ENCODE measurements at places on chromosomes 5 and 9.

GRCh38 chr9:110125207-110125751 lies 82.7 kb downstream of the C9orf152 start:
- peak; percentile 72 for DNase-seq

GRCh38 chr5:114327987-114328386 lies 33.9 kb upstream of the KCNN2 start:
- DNase-seq, result no peak

DNA sequence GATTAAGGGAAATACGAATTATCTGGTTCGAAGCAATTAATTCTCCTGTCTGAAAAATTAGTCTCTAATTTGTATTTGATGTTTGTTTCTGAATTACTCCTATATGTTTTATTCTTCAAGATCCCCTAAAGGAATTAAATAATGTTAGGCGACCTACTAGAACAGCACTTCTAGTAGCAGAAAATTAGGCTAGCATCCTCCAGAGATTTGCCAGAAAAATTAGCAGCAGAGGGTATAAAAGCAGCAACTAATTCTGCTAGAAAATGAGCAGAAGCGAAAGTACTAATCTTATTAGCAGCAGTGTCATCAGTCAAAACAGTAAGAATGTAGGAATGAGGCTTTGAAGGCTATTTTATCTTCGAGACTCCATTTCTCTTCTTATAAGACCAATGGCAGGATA lies 114.3 kb upstream of the PJA2 start:
- DNase-seq, result no peak

- DNase-seq, result no peak
Measured at GRCh38 chr9:92048924-92049625, 66.1 kb downstream of the SPTLC1 start.

- DNase-seq, result no peak
Measured at GRCh38 chr5:180328296-180329137, 24.6 kb downstream of the GFPT2 start.

DNA sequence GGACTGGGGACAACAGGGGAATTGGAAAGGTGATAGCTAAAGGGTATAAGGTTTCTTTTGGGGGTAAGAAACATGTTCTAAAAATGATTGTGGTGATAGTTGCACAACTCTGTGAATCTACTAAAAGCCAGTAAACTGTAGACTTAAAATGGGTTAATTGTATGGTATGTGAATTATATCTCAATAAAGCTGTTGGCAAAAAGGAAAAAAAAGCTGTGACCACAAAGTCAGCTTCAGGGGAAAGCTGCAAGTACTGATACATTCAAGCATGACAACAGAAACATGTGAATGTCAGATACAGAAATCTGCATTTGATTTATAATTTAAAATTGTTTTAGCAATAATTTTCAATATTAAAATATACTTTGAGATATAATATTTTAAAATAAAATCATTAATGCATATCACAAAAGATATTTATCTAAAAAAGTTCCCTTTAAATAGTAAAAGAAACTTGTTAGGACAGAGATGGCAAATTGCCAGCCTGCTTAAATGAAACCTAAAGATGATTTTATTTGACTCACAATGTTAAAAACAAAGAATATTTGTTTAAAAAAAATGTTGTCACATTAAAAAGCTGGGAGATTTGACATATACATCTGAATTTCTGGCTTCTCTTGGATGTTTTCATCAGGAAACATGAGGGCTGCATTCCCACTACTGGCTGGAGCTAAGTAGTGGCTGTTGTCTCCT lies 66.0 kb downstream of the TBCA start:
- no peak for DNase-seq

DNA sequence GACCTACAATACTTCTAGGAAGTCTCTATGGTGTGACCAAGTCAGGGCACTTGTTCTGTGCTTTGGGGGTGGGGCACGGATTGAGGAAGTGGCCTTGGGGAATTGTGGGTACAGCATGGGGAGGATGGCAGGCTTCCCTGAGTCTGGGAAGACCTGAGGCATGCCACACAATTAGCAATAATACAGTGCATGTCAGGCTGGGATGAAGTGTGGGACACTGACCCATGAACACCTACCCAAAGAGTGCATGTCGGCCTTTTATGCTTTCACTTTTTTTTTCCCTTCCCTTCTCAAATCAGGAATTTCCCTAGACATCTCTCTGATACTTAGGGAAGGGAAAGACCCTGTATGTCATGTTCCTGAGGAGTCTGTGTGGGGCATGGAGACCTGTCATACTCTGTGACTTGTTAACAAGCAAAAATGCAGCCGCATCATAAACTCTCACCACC lies 146.4 kb downstream of the PALM2AKAP2 start:
- DNase-seq, result no peak

DNA sequence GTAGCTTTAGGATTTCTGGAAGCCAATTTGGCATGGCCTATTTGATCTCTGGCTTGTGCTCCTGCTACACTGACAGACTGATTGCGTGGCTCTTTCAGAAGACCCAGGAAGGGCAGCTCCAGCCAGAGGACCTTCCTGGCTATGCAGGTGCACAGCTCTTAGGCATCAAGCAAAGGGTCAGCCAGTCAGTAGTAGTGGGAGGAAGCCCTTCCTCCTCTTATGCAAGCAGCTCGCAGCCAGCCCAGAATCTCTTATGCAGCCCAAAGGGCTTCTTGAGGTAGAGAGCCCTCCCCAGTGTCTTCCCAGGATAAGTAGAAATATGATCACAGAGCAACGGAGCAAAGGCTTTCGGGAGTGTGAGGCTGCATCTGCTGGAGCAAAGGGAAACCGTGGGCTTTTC lies 43.2 kb downstream of the SLC36A1 start:
- no peak for DNase-seq

DNA sequence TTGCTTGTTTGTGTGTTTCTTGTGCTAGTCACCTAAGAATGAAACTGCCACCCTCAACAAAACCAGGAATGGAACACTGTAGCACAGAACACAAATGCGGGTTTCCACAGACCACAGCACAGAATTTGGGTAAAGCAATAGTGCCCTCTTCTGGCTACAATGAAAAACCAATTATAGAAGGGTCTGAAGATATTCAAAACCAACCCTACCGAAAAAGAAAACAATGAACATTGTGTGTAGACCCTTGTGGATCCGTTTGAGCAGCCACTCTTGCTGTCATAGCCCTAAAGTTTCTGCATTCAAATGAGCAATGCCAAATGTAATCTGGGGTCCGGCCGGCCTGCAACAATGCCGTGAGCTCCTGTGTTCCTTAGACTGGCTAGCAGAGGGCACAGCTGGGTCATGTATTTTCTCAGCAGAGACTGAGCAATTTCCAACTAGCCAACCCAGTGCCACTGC lies 8.3 kb upstream of the ENC1 start:
- DNase-seq, result no peak

DNA sequence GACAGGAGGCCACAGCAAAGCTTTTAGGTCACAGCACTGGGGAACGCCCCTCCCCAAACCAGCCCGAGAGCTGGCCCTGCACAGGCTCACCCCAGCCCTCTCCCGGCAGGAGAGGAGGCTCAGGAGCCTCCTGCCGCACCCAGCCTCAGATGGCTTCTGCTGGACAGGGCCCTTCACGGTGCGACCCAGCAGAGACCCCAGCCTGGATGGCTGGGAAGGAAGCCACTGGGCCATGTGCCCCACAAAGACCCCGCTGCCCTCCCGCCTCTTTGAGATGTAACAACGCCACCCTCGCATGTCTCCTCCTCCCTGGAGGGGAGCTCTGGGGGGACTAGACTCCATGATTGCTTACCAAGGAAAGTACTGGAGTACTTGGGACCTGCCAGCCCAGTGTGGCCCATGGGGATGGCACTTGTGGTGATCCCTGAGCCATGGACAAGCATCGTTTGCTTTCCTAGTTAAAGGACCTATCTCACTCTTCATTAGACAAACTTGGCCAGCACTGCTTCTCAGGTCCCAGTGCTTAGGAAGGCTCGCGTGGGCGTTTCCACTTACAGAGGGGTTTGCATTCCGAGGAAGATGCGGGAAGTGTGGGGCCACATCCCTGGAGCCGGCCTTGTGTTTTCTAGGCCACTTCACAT lies 9.0 kb downstream of the MYMK start:
- no peak for DNase-seq

GRCh38 chr5:168163966-168164365 lies 127.5 kb upstream of the WWC1 start:
- no peak for DNase-seq

- no peak for DNase-seq
Measured at GRCh38 chr5:15645381-15646160, 145.6 kb downstream of the FBXL7 start.

- no peak for DNase-seq
Measured at GRCh38 chr5:34415559-34416198, 240.4 kb upstream of the RAI14 start.

DNA sequence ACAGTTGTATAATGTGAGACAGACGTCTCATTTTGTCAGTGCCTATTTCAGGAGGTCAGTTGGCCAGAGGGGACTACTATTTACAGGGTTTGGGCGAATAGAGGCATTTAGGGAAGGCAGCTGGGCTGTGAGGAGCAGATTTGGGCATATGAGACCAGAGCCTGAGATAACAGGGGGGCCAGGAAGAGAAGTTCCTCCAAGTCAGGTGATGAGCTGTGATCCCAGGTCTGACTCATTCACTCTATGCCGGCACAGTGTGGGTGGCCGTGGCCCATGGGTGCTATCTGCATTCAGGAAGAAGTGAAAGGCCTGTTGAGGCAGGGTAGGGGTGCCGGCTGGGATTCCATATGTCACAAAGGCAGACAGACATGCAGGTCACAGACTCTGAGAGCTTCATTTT lies 142.8 kb downstream of the PDZD2 start:
- DNase-seq, result no peak

GRCh38 chr9:31146485-31147166 lies 1237.8 kb upstream of the ACO1 start:
- DNase-seq, result no peak

GRCh38 chr5:871596-872298 lies 20.9 kb downstream of the BRD9 start:
- no peak for DNase-seq

DNA sequence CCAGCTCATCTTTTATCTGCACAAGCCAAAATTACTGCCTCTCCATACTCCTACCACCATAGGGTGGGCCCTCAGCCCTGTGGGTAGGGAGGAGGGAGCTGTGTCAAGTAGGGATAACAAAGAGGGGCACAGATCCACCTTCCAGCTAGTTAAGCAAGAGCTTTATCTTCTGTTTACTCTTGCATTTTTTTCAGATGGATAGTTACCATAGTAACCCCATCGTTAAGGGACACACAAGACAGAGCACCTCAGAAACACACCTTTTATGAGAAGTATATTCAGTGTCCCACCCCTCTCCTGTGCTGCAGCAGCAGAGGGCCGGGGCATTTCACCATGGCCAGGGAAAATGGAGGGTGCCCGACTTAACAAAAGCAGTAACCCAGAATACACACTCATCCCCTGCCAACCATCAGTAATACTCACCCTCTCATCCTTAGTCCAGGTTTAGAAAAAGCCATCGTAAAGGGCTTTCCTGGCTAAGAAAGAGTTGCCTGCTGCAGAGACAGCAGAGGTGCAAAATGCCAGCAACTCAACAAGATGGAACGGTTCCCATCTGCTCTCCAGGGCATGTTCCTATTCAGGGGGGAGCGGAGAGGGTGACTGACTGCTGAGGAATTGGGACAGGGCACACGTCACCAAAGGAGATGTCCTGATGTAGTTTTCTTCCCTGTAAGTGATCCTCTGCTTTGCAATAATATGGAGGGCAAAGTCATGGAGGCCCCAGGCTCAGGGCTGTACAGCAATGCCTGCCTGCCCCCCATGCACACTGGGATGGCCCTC lies 25.1 kb downstream of the MACROH2A1 start:
- DNase-seq, result no peak

DNA sequence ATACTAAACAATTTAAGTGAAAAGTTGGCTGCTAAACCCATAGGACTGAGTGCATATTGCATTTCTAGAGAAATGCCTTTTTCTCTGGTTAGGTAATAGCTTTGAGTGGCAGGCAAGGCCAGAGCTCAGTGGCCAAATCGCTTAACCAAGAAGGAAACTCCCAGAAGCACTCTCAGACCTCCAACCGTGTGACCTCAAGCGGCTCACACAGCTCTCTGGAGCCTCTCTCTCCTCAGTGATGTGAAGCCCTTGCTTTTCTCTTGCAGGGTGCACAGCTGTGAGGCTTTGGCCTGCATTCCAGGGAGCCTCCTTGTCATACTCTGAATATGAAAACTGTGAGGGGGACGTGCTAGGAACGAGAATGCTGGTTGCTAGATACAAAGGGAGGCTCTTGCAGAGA lies 106.7 kb downstream of the INSYN2B start:
- peak; percentile 29 for DNase-seq

DNA sequence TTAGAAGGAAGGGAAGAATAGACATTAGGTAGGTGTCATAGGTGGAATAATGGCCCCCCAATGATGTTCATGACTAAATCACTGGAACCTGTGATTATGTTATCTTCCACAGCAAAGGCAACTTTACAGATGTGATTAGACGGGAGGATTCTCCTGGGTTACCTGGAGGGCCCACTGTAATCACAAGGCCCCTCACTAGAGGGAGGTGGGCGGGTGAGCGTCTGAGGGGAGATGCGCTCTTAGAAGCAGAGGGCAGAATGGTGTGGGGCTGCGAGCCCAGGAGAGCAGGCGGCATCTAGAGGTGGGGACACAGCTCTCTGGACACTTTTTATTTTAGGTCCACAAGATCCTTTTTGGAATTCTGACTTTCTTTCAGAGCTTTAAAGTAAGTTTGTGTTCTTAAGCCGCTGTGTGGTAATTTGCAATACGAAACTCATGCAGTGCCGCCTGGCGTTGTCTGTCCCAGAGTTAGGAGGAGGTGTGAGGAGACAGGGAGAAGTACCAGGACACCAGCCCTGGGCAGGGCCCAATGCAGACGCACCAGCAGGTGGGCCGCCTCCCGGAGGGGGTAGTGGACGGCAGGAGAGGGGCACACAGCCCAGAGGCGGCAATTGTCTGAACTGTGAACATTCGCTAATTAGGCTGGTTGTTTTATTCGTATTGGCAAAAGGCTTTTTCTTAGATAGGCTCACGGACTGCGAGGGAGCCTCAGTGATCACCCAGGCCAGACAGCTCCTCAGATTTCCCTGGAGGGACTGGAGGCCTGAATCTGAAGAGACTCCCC lies 51.1 kb upstream of the FANCC start:
- no peak for DNase-seq

DNA sequence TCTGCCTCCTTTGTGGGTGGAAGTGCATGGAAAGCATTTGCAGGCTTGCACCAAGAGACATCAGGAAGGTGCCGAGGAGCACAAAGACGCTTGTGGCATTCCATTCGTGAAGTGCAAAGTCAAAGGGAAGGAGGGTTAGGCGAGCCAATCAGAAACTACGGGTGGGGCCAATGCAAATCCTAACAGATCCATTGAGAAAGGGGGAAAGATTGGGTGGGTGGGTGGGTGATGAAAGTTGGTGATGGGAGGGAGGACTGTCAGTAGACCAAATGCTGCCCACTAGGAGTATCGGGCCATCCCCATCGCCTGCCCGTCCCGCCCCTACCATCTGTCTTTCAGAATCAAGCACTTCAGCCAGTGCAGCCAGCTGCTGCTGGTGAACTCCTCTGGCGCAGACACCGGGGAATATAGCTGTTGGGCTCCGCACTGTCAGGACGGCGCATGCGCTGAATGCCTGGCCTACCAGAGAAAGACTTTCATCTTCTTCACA lies 17.1 kb upstream of the ANXA6 start:
- DNase-seq, result no peak

- no peak for DNase-seq
Measured at GRCh38 chr5:24643880-24644279, 898 bp downstream of the CDH10 start.

Data from left renal pelvis (tissue), 4 donors.